ENCODE measurements at places on chromosomes 5 and 9.
A peak's percentile ranks its signal among the peaks of the same experiment; 100 is the strongest.

- DNase-seq: no peak
Measured at GRCh38 chr5:54194318-54194717, 116.1 kb downstream of the ARL15 start.

GRCh38 chr5:132176987-132177386 lies 50.7 kb downstream of the P4HA2 start:
- DNase-seq: no peak

- DNase-seq: no peak
Measured at GRCh38 chr5:83222906-83223305, 145.6 kb downstream of the XRCC4 start.

DNA sequence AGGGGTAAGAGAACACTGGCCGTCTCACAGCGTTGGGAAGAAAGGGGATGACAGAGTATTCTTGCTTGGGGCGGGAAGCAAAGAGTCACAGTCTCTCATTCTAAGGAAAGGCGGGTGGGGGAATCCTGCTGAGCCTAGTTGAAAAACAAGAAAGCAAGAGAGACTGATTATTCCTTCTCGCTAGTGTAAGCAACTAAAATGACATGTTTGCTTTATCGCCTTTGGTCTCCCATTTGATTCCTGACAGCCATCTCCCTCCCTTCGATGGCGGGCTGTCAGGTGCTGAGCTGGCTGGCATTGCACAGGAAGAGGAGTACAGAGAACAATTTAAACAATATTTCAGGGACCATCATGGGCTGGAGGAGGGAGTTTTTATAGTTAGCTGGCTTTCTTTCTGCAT lies 331.3 kb downstream of the ASTN2 start:
- DNase-seq: no peak

GRCh38 chr9:79471580-79472543 lies 99.9 kb upstream of the TLE4 start:
- peak; percentile 45 for DNase-seq

- no peak for DNase-seq
Measured at GRCh38 chr9:77707383-77708063, 59.4 kb upstream of the GNA14 start.

GRCh38 chr5:151903243-151903653 lies 21.4 kb downstream of the GLRA1 start:
- no peak for DNase-seq

Data from CD8-positive, alpha-beta T cell (primary cell).